ENCODE measurements at places on chromosomes 11 and 22.

GRCh38 chr22:43113526-43114251 lies 3.1 kb downstream of the BIK start:
- peak; percentile 76 for DNase-seq

GRCh38 chr11:112965656-112966055 lies 4.4 kb downstream of the NCAM1 start:
- DNase-seq = no peak

GRCh38 chr22:26986884-26987283 lies 329.5 kb downstream of the MIAT start:
- DNase-seq = no peak

DNA sequence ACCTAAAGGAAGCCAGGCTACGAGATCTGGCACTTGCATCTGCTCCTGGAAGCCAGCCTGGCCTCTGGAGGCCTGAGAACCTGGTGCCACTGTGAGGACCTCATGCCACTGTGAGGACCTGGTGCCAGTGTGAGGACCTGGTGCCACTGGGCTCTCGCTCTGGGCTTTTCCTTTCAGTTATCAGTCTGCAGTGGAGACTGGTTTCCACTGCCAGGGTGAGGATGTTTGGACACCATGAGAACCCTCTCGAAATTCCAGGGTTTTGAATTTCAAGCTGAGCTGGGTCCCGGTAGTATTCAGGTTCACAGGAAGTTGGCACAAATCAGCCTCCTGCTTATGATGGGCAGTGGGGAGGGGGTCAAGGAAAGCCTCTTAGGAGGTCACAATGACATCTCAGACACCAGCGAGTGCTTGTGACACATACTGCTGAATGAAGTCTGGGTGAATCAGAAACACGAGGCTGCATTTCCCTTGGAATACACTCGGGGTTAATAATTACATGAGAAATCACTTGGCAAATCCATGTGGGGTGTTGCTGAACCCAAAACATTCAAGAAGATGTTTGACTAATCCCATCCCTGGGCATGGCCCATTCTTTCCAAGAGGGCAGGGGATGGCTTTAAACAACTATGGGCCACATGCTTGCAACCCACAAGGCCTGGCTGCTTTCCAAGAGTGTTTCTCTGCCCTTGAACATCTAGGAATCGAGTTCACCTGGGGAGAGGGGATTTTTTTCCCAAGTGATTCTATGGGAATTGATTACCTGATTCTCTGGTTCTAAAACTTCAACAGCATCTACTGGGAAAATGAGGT lies 60.2 kb downstream of the LINC01488 start:
- no peak for DNase-seq

GRCh38 chr11:66749091-66749490 lies 20.1 kb upstream of the SPTBN2 start:
- no peak for DNase-seq

DNA sequence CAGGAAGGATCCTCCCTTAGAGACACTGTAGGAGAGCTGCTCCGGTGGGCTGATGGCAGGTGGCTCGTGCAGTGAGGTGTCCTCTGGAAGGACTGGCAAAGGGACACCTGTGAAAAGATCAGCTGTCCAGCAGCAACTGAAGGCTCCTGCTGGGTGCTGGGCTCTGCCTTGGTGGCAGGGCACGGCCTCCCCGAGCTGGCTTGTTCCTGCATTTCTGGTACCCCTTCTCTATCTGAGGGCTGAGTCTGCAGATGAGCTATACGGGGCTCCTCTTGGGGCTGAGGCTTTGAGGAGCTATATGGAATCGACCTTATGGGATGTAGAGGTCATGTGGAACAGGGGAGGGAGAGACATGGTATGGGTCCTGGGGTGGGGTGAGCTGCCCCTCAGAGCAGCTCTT lies 875.8 kb downstream of the BRD1 start:
- no peak for DNase-seq
